ENCODE measurements at places on chromosomes 16 and 17.
A peak's percentile ranks its signal among the peaks of the same experiment; 100 is the strongest.

DNA sequence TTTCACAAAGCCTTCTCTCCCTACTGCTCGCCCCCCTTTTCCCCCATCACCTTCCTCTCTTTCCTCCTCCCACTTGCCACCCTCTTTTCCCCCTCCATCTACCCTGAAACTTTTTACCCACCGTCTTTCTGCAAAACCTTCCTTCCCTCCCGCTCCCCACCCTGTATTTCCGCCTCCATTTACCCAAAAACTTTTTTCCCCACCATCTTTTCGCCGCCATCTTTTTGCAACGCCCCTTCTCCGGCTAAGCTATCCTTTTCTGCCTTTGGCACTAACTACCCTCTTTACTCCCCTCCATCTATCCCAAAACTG, 205.2 kb upstream of the WSB1 start:
- H3K27me3 ChIP-seq: peaks cover 14% of the 10 kb centered on the region
- no peak for DNase-seq
- H3K4me1 ChIP-seq: no peaks in the 10 kb centered on the region

GRCh38 chr17:42287305-42287976, 857 bp upstream of the STAT5A start:
- peaks cover 56% of the 10 kb centered on the region for H3K4me1 ChIP-seq
- H3K27me3 ChIP-seq: no peaks in the 10 kb centered on the region
- H3K27ac ChIP-seq: peak overlapping the region; percentile 89
- peak overlapping the region; percentile 71 for H3K4me3 ChIP-seq
- peak; percentile 42 for DNase-seq
- H3K36me3 ChIP-seq: no peaks in the 10 kb centered on the region

DNA sequence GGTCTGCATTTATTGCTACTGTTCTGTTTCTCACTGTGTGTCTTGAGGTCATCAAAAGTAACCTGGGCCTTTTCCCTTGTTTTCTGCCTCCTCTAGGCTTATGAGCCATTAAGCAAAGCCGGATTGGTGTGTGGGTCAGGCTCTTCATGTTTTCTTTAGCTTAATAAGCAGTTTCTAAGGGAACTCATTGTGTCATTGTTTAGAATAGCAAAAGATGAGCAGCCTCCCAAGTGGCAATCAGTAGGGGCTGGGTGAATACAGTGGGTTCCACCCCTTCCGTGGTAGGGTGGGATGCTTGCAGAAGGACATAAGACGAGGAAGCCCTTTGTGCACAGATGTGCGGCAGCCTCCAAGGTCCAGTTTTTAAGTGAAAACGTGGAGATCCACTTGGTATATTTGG, 34.5 kb downstream of the ABCC1 start:
- H3K4me1 ChIP-seq: peaks cover 55% of the 10 kb centered on the region
- peak; percentile 33 for DNase-seq
- H3K4me3 ChIP-seq: no peak overlapping the region
- H3K27ac ChIP-seq: peak overlapping the region; percentile 57
- H3K36me3 ChIP-seq: no peaks in the 10 kb centered on the region

GRCh38 chr17:81147701-81148100, 17.6 kb upstream of the PVALEF start:
- no peaks in the 10 kb centered on the region for H3K27me3 ChIP-seq
- H3K4me3 ChIP-seq: no peak overlapping the region
- DNase-seq: no peak

DNA sequence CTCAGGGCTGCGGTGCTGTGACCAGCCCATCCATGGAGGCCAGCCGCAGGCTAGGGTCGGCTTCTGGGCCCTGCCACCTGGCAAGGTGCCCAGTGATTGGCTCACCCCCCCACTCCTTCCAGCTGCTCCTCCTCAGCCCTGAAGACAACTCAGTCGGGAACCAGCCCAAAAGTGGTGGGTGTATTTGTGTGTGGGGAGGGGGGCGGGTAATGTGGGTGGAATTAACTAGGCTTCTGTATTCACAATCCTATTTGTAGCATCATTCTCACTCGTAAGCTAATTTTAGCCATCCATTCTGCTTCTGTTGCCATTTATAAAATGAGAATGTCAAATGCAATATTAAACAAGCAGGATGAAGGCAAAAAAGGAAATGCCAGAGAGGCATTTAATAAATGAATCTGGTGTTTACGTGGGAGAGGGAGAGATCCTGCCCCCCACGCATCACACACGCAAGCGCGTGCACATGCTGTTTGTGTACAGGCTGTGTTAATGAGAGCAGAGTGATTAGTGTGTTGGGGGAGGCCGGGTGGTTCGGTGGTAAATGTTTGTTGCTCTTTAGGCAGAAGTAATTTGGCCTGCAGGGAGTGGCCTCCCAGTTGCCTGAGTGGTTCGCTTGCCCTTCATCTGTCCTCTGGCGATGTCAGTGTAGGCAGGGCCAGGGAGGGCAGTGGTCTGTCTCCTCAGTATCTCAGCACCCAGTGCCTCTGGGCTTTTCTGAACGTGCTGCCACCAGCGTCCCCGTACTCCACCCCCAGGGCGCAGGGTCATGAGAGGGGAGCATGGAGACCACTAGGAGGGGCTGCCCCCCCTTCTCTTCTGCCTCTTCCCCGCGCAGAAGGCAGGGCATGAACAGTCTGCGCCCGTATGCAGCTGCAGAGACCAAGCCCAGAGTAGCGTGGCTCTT, 140.1 kb downstream of the CCDC182 start:
- peaks cover 46% of the 10 kb centered on the region for H3K4me1 ChIP-seq
- no peaks in the 10 kb centered on the region for H3K27me3 ChIP-seq
- peak overlapping the region; percentile 88 for H3K27ac ChIP-seq
- no peaks in the 10 kb centered on the region for H3K36me3 ChIP-seq
- peak overlapping the region; percentile 40 for H3K4me3 ChIP-seq

DNA sequence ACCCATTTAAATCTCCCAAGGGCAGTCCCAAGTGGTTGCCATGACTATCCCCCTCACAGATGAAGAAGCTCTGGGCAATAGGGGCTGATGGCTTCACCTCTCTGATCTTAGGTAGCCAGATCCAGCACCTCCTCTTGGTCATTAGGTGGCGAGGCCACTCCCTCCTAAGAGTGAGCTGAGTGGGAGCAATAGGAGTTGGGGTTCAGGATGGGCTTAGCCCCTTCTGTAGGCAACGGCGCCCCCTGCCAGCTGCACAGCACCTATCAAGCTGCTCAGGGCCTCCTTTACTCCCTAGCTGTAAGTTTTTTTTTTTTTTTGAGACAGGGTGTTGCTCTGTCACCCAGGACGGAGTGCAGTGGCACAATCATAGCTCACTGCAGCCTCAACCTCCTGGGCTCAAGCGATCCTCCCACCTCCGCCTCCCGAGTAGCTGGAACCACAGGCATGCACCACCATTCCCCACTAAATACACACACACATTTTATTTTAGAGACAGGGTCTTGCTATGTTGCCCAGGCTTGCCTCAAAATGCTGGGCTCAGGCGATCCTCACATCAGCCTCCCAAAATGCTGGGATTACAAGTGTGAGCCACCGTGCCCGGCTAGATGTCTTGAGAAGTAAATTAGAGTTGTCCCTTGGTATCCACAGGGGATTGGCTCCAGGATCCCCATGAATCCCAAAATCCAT, 3.5 kb upstream of the RRAD start:
- DNase-seq: no peak
- H3K36me3 ChIP-seq: peaks cover 11% of the 10 kb centered on the region
- H3K4me3 ChIP-seq: no peak overlapping the region
- H3K4me1 ChIP-seq: peaks cover 81% of the 10 kb centered on the region
- H3K27ac ChIP-seq: peak overlapping the region; percentile 96

DNA sequence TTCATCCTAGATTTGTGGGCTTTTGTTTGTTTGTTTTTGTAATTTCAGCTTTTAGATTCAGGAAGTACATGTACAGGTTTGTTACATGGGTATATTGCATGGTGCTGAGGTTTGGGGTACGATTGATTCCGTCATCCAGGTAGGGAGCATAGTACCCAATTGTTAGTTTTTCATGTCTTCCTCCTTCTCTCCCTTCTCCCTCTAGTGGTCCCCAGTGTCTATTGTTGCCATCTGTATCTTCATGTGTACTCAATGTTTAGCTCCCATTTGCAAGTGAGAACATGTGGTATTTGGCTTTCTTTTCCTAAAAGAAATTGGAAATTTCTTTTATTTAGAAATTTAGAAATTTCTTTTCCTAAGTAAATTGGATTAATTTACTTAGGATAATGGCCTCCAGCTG, 37.1 kb upstream of the BCAS3 start:
- peaks cover 17% of the 10 kb centered on the region for H3K36me3 ChIP-seq
- no peak overlapping the region for H3K27ac ChIP-seq
- DNase-seq: no peak

DNA sequence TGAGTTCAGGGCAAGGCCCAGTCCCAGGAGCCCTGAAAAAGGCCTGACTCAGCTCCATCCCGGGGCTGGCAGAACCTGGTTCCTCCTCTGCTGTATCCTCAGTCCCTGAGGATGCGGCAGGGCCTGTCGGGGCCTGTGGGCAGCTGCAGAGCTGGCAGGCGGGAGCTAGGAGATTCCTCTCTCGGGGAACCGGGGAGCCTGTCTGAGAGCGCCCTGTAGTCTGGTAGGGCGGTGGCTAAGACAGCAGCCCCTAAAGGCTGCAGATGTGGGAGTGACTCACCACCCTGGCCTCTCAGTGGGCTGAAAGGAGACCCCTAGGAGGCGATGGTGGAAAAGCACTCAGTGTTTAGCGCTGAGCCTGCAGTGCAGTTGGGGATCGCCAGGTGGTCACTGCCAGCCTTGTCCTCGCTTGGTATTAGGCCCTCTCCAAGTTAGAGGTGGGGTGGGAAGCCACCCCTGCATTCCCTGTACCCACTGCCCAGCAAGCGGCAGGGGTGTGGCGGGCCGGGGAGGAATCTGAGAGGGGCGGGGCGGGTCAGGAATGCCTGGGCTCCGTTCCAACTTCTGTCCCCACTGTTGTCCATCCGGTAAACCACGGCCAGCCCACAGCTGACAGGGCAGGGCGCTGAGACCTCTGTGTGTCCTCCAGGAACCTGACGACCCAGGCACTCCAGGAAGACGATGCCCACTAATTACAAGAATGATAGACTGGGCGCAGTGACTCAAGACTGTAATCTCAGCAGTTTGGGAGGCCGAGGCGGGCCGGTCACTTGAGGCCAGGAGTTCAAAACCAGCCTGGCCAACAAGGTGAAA, 29.5 kb upstream of the CDH1 start:
- H3K4me3 ChIP-seq: no peak overlapping the region
- H3K27me3 ChIP-seq: peaks cover 37% of the 10 kb centered on the region
- peak; percentile 38 for DNase-seq
- H3K4me1 ChIP-seq: no peaks in the 10 kb centered on the region

DNA sequence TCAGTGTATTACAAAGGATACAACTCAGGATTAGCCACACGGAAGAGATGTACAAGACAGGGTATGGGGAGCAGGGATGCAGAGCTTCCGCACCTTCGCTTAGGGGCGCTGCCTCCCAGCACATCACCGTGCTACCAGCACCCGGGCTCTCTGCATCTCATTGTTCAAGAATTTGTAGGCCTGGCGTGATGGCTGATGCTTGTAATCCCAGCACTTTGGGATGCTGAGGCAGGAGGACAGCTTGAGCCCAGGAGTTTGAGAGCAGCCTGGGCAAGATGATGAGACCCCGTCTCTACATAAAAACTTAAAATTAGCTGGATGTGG, 43.2 kb downstream of the RAB11FIP4 start:
- DNase-seq: no peak
- H3K27ac ChIP-seq: no peak overlapping the region
- H3K4me1 ChIP-seq: peaks cover 2% of the 10 kb centered on the region
- H3K36me3 ChIP-seq: no peaks in the 10 kb centered on the region
- peaks cover 47% of the 10 kb centered on the region for H3K27me3 ChIP-seq

DNA sequence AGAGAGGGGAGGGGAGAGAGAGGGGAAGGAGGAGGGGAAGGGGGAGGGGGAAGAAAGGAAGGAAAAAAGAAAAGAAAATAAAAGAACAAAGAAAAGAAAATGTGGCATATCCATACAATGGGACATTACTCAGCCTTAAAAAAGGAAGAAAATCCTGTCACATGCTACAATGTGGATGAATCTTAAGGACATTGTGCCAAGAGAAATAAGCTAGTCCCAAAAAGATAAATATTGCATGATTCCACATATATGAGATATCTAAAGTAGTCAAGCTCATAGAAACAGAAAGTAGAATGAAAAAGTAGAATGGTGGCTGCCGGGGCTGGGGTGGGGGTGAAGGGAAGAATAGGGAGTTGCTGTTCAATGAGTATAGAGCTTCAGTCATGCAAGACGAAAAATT, 40.4 kb downstream of the CNGB1 start:
- H3K36me3 ChIP-seq: no peaks in the 10 kb centered on the region
- peaks cover 2% of the 10 kb centered on the region for H3K4me1 ChIP-seq
- H3K27ac ChIP-seq: no peak overlapping the region
- H3K4me3 ChIP-seq: no peak overlapping the region

- H3K4me1 ChIP-seq: no peaks in the 10 kb centered on the region
- no peak for DNase-seq
- H3K36me3 ChIP-seq: no peaks in the 10 kb centered on the region
Observed at GRCh38 chr16:83701494-83701893, 106.3 kb upstream of the HSBP1 start.

- no peak overlapping the region for H3K4me3 ChIP-seq
- peak overlapping the region; percentile 86 for H3K27ac ChIP-seq
- H3K36me3 ChIP-seq: peaks cover 44% of the 10 kb centered on the region
- H3K4me1 ChIP-seq: peaks cover 25% of the 10 kb centered on the region
- no peaks in the 10 kb centered on the region for H3K27me3 ChIP-seq
- no peak for DNase-seq
Observed at GRCh38 chr16:30882429-30883310, 11.2 kb downstream of the BCL7C start.

- no peaks in the 10 kb centered on the region for H3K27me3 ChIP-seq
- no peaks in the 10 kb centered on the region for H3K36me3 ChIP-seq
- H3K27ac ChIP-seq: peak overlapping the region; percentile 71
- H3K4me1 ChIP-seq: peaks cover 58% of the 10 kb centered on the region
Observed at GRCh38 chr16:56961386-56961785, 364 bp upstream of the CETP start.

DNA sequence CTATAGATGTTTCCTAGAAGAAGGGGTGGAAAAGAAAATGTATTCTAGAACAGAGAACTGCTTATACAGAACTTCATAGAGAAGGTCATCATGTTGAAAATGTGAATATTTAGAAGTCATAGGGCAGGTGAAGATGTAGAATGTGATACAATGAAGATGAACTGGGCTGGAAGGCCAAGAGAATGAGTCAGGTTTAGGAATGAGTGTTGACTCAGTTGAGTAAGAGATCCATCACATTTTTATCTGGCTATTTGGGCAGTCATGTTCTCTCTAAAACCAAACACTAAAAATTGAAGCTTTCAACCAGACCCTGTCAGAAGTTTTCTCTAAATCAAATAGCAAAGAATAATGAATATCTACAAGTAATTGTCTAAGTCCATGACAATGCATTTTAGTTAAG, 660.5 kb downstream of the KCNJ2 start:
- no peak overlapping the region for H3K4me3 ChIP-seq
- H3K27me3 ChIP-seq: no peaks in the 10 kb centered on the region
- H3K36me3 ChIP-seq: no peaks in the 10 kb centered on the region
- no peaks in the 10 kb centered on the region for H3K4me1 ChIP-seq
- H3K27ac ChIP-seq: no peak overlapping the region

All from left ventricle myocardium inferior (tissue), 1 donor.